ENCODE measurements at places on chromosomes 5 and 9. TPM values are rescaled to one million over a fixed set of nuclear protein-coding genes. Genes with fewer than 3 reads are reported as not detected.
A peak's percentile ranks its signal among the peaks of the same experiment; 100 is the strongest.

- H3K27me3 ChIP-seq: no peaks in the 10 kb centered on the region
- no peak for DNase-seq
- peak overlapping the region; percentile 98 for H3K27ac ChIP-seq
- peak overlapping the region; percentile 70 for H3K4me3 ChIP-seq
- H3K36me3 ChIP-seq: no peaks in the 10 kb centered on the region
- H3K4me1 ChIP-seq: peaks cover 68% of the 10 kb centered on the region
Observed at GRCh38 chr5:95859661-95860060, 37.1 kb upstream of the GLRX start.

DNA sequence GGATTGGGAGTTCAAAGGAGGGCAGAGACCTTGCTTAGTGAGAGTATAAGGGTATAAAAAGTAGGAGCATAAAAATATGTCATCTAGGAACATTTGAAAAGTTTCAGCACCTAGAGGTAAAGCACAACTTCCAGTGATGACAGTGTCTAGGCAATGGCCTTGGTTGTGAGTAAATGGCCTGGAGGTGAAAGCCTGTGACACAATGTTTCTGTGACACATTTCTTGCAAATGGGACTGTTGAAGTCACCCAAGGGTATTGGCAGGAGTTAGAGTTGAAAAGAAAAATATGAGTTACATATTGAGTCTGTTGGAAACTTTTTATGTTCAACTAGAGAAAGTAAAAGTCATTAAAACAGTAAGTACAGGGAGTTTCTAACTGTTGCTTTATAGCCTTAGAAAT is 14.8 kb downstream of the C5orf47 start:
- H3K27ac ChIP-seq: no peak overlapping the region
- H3K4me1 ChIP-seq: no peaks in the 10 kb centered on the region

DNA sequence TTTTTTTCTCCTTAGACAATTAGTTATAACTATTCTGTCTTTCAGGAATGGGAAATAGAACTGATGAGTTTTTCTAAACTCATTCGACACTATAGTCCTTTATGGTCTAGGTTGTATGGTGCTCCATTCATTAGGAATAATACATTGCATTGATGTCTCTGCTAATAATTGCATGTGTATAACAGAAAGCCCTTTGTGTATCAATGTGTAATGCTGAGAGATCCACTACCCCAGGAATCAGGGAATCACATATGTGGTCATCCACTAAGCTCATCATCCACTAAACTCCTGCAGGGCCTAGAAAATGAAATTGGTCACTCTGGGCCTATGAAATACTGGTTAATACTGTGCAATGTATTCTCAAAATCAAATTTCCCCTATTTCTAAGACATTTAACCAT is 242.0 kb upstream of the CDH18 start:
- no peaks in the 10 kb centered on the region for H3K36me3 ChIP-seq
- no peak overlapping the region for H3K4me3 ChIP-seq
- H3K27me3 ChIP-seq: no peaks in the 10 kb centered on the region
- no peak overlapping the region for H3K27ac ChIP-seq
- DNase-seq: no peak
- H3K4me1 ChIP-seq: no peaks in the 10 kb centered on the region

DNA sequence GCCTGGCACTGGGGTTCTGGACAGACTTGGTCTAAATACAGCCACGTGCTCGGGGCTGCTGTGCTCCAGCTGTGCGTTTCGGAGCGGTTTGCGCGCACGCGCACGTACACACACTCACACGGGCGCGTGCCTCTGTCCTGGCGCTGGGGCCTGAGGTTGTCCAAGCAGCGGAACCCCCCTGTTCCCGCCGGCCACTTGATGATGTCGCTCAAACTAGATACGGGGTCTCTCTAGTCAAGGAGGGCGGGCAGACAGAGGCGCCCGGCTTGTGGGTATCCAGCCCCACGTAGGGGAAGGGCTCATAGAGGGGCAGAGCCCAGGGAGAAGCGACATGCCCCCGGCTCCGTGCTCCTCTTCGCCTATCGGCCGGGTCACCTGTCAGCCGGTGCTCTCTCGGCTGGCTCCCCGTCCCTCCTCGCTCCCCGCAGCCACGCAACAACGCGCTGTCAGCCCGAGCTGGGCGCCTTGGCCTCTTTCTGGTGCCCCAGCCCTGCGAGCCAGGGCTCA is 8.9 kb downstream of the NR2F1-AS1 start:
- H3K27ac ChIP-seq: no peak overlapping the region
- H3K27me3 ChIP-seq: no peaks in the 10 kb centered on the region
- H3K4me1 ChIP-seq: no peaks in the 10 kb centered on the region
- H3K4me3 ChIP-seq: peak overlapping the region; percentile 62

GMCL2 gene
- not detected for polyA plus RNA-seq

DNA sequence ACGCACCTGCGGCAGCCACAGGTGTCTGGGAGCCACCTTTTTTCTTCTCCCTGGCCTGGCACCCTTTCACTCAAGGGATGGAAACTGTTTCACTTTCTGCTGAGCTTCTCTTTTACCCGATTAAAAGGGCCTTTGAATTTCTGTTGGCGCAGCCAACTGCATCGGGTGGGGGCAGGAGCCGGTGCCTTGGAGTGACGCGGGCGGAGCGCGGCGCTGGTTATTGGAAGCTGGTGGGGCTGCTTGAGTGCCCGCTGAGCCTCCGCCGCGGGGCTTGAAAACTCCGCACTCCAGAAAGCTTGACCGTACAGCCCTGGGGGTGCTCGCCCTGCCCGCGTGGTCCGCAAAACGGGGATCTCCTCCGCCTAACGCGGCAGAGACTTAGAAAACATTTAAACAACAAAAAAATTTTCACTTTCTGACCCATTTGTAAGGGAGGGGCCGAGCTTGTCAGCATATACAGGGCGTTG is 52.0 kb upstream of the TJP2 start:
- H3K36me3 ChIP-seq: no peaks in the 10 kb centered on the region
- H3K27me3 ChIP-seq: no peaks in the 10 kb centered on the region
- peak overlapping the region; percentile 90 for H3K4me3 ChIP-seq
- peaks cover 5% of the 10 kb centered on the region for H3K4me1 ChIP-seq

DNA sequence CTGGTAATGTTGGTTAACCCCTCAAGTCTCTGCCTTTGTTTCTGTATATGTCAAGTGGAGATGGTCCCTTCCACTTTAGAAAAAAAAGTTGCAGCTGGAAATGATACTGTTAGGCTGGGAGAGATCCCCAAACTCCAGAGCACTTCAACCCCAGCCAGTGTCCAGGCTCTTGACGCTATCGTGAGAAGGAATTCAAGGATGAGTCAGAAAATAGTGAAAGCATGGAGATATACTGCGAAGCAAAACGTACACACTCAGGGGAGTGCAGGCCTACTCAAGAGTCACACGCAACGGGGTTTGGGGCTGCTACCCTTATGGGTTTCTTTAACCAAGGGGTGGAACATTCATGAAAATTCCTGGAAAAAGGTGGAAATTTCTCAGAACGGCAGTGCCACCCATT is 24.9 kb downstream of the KCNV2 start:
- no peaks in the 10 kb centered on the region for H3K27me3 ChIP-seq
- no peak overlapping the region for H3K27ac ChIP-seq
- 0 out of 2 replicates have a peak, but pooled peaks cover 4% of the 10 kb centered on the region for H3K36me3 ChIP-seq
- no peak for DNase-seq
- no peak overlapping the region for H3K4me3 ChIP-seq
- H3K4me1 ChIP-seq: no peaks in the 10 kb centered on the region

MAMDC2 gene
- polyA plus RNA-seq: 0.45 TPM

LHX3 gene
- polyA plus RNA-seq: not detected

- H3K4me3 ChIP-seq: no peak overlapping the region
- no peaks in the 10 kb centered on the region for H3K27me3 ChIP-seq
- no peak overlapping the region for H3K27ac ChIP-seq
- peak; percentile 26 for DNase-seq
- H3K4me1 ChIP-seq: no peaks in the 10 kb centered on the region
- no peaks in the 10 kb centered on the region for H3K36me3 ChIP-seq
Observed at GRCh38 chr5:150181766-150182545, 7.9 kb upstream of the SLC6A7 start.

FBP2 gene
- not detected for polyA plus RNA-seq

GRCh38 chr5:171924493-171925122 is 81.8 kb downstream of the FBXW11 start:
- H3K27me3 ChIP-seq: no peaks in the 10 kb centered on the region
- DNase-seq: no peak
- H3K4me3 ChIP-seq: no peak overlapping the region
- H3K27ac ChIP-seq: no peak overlapping the region

GRCh38 chr5:168917947-168918600 is 338.9 kb upstream of the PANK3 start:
- no peak overlapping the region for H3K27ac ChIP-seq
- H3K27me3 ChIP-seq: no peaks in the 10 kb centered on the region
- H3K4me1 ChIP-seq: peaks cover 13% of the 10 kb centered on the region
- H3K4me3 ChIP-seq: no peak overlapping the region
- no peaks in the 10 kb centered on the region for H3K36me3 ChIP-seq
- no peak for DNase-seq

DNA sequence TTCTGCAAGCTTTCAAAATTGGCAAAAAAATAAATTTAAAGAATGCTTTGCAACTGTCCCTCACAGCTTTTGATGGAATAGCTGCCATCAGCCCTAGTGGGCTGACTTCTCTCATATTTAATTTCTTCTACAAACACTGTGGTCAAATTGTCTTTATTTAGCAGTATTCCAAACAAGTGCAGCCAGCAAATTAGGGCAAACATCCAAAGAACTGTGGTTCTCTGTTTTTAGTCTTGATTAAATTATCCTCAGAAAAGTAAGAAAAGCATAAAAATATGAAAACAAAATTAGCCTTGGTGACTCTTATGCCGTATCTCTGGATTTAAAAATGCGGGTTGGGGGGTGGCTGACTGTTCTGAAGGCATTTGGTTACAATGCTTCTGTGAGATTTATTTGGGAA is 95.8 kb upstream of the RETREG1 start:
- DNase-seq: no peak
- H3K36me3 ChIP-seq: peaks cover 8% of the 10 kb centered on the region
- H3K27me3 ChIP-seq: no peaks in the 10 kb centered on the region
- H3K4me3 ChIP-seq: no peak overlapping the region
- H3K27ac ChIP-seq: peak overlapping the region; percentile 54

KCNMB1 gene
- not detected for polyA plus RNA-seq

DNA sequence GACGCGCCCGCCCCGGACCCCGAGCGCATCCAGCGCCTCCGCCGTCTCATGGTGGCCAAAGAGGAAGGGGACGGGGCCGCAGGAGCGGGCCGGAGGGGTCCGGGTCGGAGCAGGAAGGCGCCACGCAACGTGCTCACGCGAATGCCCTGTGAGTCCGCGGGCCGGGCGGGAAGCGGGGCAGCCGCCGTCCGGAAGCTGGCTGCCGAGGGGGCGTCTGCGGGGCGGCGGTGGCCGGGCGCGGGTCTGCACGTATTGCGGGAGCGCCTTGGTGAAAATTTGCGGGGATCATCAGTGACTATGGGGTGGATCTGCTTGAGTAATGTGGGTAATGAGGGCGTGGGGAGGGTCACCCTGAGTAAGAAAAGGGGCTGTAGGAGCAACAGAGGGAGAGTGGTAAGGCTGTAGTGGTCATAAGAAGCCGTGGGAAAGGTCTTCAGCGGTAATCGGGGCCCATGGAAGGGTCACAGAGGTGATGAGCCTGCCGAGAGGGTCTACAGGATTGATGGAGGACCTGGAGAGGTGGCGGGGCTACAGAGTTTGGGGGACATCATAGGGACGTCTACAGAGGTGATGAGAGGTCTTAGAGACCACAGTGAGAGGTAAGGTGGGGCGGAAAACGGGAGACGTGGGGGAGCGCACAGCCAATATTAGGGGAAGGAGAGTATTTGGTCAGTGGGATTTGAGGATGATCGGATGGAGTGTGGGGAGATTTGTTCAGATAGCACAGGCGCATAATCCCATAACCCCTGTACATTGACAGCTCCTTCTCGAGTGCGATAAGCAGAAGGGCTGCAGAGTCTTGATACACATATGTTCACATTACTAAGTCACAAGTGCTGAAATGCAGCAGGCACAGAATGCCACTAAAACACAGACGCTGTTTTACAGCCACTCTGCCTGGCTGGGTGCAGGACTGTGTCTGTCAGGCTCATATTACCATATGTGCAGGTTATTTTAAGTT is 819 bp downstream of the LSM11 start:
- H3K4me3 ChIP-seq: peak overlapping the region; percentile 85
- no peaks in the 10 kb centered on the region for H3K27me3 ChIP-seq
- no peaks in the 10 kb centered on the region for H3K36me3 ChIP-seq
- H3K27ac ChIP-seq: no peak overlapping the region

DNA sequence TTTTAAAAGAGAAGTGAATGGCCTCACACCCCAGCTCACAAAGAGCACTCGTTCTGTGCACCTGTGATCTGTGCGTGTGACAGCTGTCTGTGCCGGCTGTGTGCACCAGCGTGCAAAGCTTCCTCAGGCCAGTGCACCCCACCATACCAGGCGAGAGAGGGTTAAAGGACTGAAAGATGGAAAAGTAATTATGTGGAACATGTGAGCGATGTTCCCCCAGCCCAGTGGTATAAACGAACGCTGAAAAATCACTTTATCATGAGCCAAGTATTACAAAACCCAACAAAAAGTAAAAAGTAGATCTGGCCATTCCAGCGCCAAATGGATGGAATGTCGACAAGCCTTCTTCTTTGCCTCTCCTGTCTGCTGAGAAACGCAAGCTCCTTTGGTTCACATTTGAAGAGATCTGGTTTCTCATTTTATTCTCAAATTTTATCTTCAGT is 53.7 kb downstream of the IPPK start:
- peaks cover 12% of the 10 kb centered on the region for H3K4me1 ChIP-seq
- no peak for DNase-seq
- no peak overlapping the region for H3K4me3 ChIP-seq
- 0 out of 2 replicates have a peak overlapping the region, but pooled peaks have one; percentile 13 for H3K27ac ChIP-seq

DNA sequence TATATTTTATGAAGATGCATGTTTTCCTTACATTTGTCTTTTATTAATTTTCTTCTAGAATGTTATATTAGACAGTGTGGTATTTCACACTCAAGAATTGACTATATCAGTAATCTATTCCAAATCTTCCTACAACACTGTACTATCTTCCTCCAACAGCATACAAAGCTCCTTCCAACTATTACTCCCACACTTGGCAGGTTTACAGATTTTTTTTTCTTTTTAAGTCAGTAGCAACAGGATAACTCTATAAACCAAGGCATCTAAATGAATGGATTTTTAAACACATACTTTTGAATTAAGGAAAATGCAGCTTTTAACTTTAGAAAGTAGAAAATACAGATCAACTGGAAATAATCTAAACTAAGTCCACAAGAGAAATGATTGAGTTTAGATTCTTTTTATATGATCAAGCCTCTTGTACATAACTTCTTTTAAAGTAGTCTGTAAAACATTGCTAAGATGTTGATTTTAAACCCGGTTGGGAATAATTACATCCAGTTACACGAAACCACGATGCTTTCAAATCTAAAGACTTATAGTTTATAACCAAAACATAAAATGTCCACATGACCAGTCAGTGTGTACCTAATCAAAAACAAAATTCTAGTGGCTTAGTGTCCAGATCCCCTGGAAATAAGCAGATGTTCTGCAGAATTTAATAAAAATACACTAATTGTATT is 281.6 kb downstream of the ADAMTS6 start:
- H3K4me3 ChIP-seq: no peak overlapping the region
- H3K4me1 ChIP-seq: peaks cover 78% of the 10 kb centered on the region
- no peaks in the 10 kb centered on the region for H3K27me3 ChIP-seq
- H3K27ac ChIP-seq: peak overlapping the region; percentile 98
- peaks cover 47% of the 10 kb centered on the region for H3K36me3 ChIP-seq
